ENCODE measurements at places on chromosomes 11 and 22. TPM values are rescaled to one million over a fixed set of nuclear protein-coding genes. Genes with fewer than 3 reads are reported as not detected.

Gene OR5P2
- not detected for total RNA-seq

- no peak for DNase-seq
Observed at GRCh38 chr22:47215851-47216250, 453.4 kb downstream of the TBC1D22A start.

- DNase-seq = no peak
Observed at GRCh38 chr11:128854841-128855240, 12.3 kb downstream of the KCNJ1 start.

Gene DEUP1
- not detected for total RNA-seq

- DNase-seq = no peak
Observed at GRCh38 chr22:35987487-35987886, 41.1 kb downstream of the RBFOX2 start.

GRCh38 chr22:45014654-45015053 lies 4.8 kb upstream of the PHF21B start:
- no peak for DNase-seq

- DNase-seq = no peak
Observed at GRCh38 chr11:130049328-130049771, 20.3 kb upstream of the APLP2 start.

GRCh38 chr11:69241075-69241740 lies 52.7 kb upstream of the MYEOV start:
- DNase-seq = no peak

- DNase-seq = no peak
Observed at GRCh38 chr11:70713988-70714665, 315.8 kb downstream of the CTTN start.

DNA sequence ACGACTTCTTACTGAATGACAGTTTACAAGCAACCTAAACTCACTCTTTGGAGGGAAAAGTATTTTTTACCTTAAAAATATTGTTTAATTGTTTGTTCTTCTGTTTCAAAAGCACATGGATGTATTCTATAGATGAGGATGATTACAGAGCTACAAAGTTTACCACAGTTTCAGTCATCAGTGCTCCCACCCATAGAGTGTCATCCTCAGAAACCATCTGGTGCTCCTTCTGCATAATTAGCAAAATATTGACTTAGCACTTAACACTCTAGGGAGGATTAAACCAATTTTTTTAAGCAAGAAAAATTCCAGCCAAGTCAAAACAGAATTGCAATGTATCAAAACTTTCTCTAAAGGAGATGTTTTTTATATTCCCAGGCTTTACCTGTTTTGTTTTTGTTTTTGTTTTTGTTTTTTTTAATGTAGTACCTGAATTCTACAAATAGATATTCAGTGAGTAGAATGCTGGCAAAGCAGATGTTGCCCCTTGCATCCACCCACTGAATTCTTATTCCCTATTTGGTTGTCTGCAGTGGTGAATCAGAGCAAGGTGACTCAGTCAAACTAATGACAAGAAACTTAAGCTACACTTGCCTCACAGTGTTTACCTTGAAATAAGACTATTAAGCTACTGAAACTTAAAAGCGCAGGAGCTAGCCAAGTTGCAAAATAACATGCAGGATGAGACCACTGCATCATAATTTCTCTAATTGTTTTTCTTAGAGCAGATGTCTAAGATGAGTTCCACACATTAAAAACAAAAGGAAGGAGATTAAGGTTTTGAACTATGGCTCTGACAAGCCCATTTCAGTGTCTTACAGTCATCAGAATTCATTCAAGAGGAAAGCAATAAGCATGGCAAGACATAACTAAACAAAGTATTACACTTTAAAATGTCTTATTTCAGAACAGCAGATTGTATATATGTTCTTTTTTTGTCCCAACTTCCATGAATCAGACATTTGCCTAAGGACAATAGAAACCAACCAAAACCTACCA lies 155.1 kb upstream of the SOX6 start:
- peak; percentile 63 for DNase-seq

DNA sequence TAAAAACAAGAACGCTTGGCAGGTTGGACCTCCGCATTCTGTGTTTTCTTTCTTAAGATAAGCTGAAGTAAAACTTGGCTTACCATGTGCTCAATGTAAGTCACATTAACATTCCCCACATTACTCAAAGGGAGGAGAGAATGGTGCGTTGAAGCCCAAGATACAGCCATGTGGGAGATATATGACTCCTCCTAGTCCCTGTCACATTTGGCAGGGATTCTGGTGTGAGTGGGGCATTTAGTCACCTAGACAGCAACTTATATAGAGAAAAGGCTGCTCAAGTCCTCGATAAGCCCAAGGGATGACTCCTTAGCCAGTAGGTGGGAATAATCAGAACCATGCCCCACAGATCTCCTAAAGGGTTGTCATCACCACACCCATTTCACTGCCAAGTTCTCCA lies 4.6 kb downstream of the PRSS23 start:
- peak; percentile 37 for DNase-seq

- DNase-seq = no peak
Observed at GRCh38 chr11:46002189-46002588, 79.7 kb downstream of the LARGE2 start.

DNA sequence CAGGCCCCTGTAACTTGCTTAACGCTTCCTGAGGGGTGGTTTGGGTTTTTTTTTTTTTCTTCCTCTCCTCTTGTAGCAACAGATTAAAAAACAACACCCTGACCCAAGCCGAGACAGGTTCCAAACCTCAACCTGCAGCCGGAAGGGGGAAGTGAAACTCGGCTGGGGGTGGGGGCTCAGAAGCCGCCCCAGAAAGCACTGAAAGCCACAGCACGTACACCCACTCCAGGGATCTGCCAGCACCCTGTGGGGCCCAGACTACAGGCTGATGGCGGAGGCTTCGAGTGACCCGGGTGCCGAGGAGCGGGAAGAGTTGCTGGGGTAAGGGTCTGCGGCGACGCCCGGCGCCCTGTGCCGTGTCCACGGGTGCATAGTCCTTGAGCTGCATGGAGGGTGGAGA lies at the start of gene LSP1:
LSP1 (plus strand) TSS at position 208 of the 400 bp plus-strand sequence; CDS start at position 269, 61 bp downstream.
- DNase-seq = no peak

- no peak for DNase-seq
Observed at GRCh38 chr22:25176175-25176574, 23.5 kb upstream of the CRYBB3 start.

DNA sequence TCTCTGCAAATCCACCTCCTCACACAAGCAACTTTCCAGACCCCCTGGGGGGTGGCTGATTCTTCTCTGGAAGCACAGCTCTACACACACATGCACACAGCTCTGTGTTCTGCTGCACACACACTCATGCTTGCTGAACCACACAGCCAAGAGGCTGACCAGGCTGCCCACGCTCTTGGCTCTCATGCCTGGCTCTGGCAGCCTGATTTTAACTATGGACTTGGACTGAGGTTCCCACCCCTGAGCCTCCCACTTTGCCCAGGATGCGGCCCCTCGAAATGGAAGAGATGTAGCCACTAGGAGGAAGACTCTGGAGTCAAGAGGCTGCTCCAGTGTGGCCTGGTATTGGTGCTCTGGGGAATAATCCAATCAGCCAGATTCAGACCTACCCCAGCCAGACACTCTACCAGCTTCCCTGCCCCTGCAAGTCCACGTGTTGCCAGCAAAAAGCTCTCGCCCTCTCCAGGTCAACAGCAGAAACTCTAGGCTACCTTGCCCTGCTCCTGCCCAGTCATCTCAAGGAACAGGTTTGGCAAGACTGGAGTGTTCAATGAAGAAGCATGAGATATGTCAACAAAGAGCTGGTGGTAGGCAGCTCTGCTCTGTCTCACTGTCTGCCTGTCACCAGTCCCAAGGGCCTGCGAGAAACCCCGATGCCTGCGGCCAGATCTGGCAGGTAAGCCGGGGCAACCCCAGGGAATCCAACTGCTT lies 8.8 kb upstream of the CASTOR1 start:
- no peak for DNase-seq

DNA sequence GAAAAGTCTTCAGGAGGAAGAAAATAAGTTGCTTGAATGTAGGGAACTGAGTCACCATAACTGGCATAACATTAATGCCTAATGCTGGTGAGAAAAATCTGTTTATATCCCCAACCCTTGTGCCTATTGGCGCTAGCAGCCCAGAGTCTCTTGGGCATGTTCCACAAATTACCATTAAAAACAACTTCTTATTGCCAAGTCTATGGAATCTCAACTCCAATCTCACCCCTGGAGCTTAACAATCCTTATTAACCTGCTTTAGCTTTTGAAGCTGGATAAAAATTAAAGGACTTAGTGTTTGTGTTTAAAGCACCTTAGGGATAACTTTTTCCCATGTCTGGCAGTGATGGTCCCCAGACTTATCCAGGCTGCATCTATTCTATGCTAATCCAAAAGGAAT lies 143.0 kb downstream of the APIP start:
- DNase-seq = no peak

DNA sequence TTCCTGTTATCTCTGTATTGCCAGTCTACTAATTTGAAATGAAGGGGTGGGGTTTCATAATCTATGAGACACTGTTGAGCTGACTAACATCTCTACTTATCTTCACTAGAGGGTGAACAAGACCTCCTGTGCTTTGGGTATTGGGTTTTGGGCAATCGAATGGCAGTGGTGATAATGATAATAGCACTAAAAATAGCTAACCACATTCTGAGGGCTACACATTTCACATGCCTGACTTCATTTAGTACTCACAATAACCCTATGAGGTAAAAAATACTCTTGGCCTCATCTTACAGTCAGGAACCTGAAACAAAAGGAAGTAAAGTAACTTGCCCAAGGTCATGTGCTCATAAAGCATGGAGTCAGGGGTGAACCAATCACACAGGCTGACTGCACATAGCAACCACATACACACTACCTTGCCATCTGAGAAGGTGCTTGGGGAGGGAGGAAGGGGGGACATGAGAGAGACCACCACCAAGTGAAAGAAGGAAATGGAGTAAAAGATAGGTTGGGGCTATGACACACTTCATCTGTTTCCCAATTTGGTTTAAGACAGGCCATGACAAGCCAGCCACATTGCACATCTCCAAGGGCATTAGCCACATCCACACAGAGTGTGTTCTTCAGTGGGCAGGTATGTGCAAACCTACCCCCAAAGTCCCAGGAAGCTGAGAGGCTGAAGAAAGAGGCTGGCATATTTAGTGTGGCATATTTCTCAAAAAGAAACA lies 387.6 kb upstream of the DDI1 start:
- DNase-seq = peak; percentile 23

Gene ZNF280B
- total RNA-seq = 1.7 TPM

DNA sequence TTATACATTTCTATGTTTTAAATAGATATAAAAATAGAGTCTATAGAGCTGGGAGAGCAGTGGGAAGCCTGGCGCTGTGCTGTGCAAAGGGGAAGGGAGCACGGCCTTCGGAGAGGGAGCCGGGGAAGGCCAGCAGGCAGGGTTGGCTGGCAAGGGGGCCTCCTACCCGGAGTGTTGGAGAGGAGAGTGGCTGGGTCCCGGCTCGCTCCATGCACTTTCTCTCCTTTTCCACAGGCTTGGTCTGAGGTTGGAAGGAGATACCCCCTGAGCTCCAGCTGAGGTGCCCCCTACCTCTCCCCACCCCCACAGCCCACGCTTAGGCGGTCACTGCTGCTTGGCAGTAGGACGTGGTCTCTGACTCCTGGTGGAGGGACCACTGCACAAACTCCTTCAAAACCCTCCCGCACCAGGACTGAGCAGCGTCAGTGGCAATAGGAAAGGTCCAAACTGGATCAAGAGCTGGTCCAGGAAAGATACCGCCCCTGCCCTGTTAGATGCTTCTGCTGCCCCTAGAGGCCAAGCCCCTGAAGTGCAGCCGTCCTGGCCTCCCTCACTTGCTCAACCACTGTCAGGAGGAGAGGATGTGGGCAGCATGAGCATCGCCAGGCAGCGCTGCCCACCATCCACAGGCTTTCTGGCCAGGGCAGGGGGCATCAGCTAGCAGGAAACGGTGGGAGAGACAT lies 52.9 kb downstream of the SYT13 start:
- DNase-seq = peak; percentile 80

- DNase-seq = peak; percentile 60
Observed at GRCh38 chr22:35218079-35218478, 39.2 kb upstream of the HMGXB4 start.

Gene FAM111B
- 22.5 TPM for total RNA-seq

Gene C22orf39
- 35.9 TPM for total RNA-seq

Gene SPA17
- total RNA-seq = 17.4 TPM

Gene KCNA4
- not detected for total RNA-seq

Gene RCOR2
- 0.17 TPM for total RNA-seq

Gene SLC29A2
- 0.68 TPM for total RNA-seq

All from HT1080 (cell line).